ENCODE measurements at places on chromosomes 5 and 9.

GRCh38 chr5:123873846-123874245, 361.9 kb downstream of the CSNK1G3 start:
- no peak for DNase-seq

DNA sequence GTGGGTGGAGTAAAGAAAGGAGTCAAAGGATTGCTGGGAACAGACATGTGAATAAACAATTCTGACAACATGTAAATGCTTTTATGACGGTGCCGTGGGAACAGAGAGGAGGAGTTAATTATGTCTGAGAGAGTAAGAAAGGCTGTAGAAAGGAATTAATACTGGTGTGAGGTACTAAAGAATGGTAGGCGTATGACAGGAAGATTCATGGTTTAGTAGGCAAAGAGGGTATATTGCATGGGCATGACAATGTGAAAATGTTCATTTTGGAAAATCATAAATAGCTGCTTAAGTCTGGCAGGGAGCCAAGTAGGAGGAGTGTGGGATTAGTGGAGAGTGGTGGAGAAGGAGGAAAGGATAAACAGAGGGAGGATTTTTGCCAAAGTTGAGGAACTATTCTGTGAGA, 19.7 kb downstream of the NAA35 start:
- DNase-seq, result peak; percentile 28

- peak; percentile 40 for DNase-seq
Measured at GRCh38 chr9:110700953-110701352, 32.4 kb downstream of the MUSK start.

GRCh38 chr5:103472265-103472664, 90.3 kb downstream of the NUDT12 start:
- no peak for DNase-seq

DNA sequence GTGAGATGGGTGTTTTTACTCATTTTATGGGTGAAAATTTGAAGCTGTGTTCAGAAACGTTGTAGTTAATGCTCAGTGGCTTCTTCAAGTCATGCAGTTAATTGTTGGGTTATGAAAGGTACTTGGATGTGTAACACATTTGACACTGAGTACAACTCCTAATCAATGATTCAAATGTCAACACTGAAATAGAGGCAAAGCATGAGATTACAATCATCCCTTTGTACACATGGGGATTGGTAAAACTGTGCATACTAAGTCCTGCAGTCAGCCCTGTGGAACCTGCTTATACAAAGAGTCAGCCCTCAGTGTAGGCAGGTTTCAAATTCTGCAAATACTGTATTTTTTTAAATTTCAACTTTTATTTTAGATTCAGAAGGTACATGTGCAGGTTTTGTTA, 3.3 kb downstream of the ABLIM3 start:
- DNase-seq, result peak; percentile 26

DNA sequence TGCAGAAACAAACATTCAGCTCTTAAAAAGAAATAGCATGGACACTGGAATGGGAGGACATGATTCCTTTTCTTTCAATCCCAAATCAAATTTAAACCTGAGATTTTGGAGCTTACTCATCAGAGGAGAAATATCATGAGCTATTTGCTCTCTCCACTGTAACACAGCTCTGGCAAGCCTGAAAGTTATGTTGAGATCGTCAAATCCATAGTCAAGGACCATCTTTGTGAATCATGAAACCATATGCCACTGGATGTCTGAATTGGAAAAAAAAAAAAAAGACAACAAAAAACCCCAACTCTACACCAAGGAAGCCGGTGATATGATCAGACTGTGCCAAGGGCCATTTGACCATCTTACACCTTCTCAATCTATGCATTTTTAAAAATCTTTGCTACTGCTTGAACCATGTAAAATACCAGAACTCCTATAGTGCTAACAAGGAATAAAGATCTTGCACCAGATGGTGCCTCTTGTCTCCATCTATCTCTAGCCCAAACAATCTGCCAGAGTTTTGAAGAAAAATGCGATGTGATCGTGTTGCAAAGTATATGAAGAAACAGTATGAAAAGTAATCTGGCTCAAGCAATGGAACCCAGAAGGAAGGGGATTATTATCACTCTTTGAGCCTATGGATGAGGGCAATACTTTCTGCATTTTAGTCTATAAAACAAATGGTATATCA, 138.1 kb upstream of the MEF2C start:
- no peak for DNase-seq

DNA sequence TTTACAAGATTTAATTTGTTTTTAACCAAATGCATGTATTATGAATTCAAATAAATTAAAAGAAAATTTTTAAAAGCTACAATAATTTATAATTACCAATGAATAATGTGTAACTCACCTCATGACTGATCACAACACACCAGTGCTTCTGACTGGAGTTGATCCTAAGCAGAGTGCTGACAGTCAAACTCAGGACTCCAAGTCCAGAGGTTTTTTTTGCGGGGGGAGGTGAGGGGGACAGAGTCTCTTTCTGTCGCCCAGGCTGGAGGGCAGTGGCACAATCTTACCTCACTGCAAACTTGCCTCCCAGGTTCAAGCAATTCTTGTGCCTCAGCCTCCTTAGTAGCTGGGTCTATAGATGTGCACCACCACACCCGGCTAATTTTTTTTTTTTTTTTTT, 71.0 kb upstream of the MELK start:
- no peak for DNase-seq

DNA sequence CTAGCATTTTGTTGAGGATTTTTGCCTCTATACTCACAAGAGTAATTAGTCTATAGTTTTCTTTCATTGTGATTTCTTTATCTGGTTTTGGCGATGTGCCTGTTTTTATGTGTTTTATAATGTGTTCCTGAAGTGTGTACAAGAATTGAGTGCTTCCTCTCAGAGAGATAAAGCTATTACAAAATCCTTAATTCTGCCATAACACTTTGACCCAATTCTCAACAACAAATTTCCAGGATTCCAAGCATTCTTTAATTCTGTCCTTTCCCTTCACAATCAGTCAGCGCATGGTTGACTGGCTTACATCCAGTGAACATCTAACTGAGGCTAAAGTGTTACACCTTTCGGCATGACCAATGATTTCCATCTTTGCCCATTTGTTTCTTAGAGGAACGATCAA, 282.9 kb upstream of the MVB12B start:
- DNase-seq, result no peak

DNA sequence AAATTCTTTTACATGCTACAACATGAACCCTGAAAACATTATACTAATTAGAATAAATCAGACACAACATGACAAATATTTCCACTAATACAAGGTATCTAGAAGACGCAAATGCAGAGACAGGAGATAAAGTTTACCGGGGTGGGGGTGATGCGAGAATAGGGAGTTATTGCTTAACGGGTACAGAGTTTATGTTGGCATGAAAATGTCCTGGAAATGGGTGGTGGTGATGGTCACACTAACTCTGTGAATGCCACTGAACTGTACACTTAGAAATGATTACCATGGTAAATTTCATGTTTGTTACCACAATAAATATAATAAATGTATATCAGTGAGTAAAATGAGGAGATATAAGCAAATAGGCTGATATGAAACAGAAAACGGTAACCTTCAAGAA, 132.7 kb downstream of the DCP2 start:
- no peak for DNase-seq

- DNase-seq, result no peak
Measured at GRCh38 chr5:96812851-96813250, 5.1 kb upstream of the ERAP1 start.

DNA sequence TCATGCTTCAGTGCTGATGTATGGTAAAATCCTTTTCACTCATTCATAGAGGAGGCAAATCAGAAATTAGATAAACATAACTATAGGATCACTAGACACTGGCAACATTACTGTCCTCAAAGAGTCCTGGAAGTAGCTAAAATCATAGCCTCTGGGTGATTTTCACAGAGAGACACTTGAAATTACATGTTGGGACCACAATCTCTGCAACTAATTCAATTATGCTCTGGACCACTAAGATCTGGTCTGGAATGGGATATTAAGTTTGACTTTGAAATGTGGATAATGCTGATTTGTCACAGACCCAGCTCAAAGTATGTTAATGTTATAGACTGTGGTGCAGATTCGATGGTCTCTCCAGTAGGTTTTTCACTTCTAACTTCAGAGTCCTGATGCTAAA, 214.6 kb upstream of the CCNH start:
- no peak for DNase-seq

DNA sequence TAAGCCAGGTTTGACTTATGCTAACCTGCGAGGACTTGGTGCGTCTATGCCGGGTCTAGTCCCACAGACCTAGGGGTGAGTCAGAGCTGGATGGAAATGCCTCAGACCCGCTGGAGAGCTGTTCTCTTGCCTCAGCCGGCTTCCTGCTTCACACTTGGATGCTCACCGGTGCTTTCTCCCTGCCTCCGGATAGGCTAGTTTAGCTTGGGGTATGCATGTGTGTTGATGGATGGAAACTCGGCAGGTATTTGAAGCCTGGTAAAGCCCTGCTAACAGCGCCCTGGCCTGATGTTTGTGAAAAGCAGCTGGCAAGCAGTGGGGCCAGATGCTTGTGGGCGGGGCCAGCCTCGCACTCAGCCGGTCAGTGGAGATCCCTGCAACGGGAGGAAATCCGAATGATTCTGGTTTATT, 29.3 kb downstream of the PRRC2B start:
- DNase-seq, result peak; percentile 82

- no peak for DNase-seq
Measured at GRCh38 chr9:92119586-92119985, 4.4 kb upstream of the SPTLC1 start.

DNA sequence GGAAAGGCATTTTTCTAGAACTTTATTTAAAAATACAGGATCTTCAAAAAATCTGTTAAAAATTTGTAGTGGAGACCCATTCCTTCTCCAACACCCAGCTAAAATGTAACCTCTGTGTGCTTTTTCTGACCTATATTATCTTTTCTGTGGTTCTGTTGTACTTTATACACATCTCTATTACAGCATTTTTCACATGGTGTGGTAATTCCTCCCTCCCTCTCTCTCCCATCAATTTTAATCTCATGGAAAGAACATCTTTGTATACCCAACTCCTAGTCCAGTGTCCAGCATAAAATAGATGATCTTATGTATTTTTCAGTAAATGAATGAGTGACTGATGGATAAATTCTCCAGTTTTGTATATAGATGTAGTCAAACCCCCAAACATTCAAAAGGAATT, 183.4 kb upstream of the KLF9 start:
- DNase-seq, result no peak

- DNase-seq, result no peak
Measured at GRCh38 chr5:95057615-95058014, 227.3 kb downstream of the MCTP1 start.

DNA sequence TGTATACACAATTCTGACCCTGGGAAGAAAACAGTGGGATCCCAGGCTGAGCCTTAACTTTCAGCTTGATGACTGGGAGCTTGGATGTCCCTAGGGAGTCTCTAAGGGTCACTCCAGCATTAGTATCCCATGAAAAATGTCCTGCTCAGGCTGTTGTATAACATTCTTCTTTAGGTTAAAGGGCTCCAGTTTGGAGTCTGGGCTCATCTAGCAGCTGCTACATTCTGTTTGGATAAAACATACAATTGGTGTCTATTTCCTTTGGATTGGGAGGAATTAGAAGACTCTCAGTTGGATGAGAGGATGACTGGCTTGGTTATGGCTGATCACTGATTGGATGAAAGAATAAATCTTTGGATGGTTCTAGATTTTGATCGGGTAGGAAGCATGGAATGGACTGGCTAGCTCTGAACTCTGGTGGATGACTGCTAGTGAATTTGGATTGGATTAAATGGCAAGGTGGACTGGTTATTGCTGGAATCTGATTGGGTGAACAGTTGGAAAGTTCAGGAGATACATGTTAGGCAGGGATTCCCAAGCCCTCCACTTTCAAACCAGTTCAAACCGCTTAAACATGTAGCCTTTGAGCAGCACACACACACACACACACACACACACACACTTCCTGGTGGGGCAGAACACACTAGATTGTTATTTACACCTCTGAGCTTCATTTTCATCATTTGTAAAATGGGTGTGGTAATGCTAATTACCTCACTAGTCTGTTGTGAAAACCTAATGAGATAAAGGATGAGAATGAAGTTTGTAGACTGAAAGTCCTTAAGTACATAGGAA, 7.1 kb upstream of the MYOZ3 start:
- no peak for DNase-seq

- no peak for DNase-seq
Measured at GRCh38 chr5:137195483-137195882, 303.6 kb downstream of the SPOCK1 start.

GRCh38 chr5:4225741-4226140, 630.1 kb downstream of the IRX1 start:
- DNase-seq, result no peak

DNA sequence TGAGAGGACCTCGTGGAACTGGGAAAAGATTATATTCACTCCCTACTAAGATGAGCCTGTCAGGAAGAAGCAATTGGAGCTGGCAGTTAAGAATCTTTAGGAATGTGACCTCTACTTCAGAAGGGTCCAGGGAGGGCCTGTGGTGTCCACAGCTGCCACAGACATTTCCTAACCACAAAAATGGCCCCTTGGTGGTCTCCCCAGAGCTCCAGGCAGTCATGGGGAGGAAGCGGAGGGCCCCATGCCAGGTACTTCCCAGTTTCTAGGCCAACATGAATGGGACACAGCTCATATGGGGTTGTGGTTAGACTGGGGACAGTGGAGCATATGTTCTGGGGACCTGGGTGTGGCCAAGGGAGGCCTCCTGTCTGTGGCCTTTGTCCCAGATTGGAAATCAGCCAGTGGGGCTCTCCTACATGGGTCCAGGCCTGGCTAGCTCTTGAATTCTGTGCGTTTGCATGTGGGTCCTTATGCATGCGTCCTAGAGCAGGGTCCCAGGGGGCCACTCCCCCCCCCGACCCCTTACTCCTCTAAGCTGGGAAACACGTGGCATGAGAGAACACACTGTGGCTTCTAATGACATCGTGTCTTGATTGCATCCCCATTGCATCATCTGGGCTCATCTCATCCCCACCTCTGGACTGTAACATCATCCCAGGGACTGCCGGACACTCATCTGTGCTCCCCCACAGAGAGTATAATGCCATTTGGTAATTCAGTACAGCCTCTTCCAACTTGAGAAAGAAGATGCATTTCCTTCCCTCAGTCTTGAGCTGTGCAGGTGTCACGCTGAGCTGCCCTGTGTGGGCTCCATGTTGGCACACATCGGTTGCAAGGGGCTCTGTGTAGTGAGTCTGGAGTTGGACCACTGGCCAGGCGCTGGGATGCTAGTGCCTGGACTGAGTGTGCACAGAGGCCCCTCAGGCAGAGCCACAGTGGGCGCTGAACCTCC, 31.3 kb downstream of the IRF1 start:
- peak; percentile 71 for DNase-seq

- DNase-seq, result no peak
Measured at GRCh38 chr9:113645978-113646253, 182.4 kb downstream of the RGS3 start.

GRCh38 chr5:160188141-160189015, 40.9 kb upstream of the FABP6 start:
- peak; percentile 72 for DNase-seq

GRCh38 chr9:3758816-3759576, 233.2 kb upstream of the RFX3 start:
- DNase-seq, result no peak

- no peak for DNase-seq
Measured at GRCh38 chr9:12659220-12659619, 34.0 kb upstream of the TYRP1 start.

- peak; percentile 79 for DNase-seq
Measured at GRCh38 chr9:78439190-78439865, 142.4 kb downstream of the PSAT1 start.

GRCh38 chr9:89983411-89983810, 378.6 kb downstream of the GADD45G start:
- peak; percentile 68 for DNase-seq

- DNase-seq, result peak; percentile 8
Measured at GRCh38 chr9:134944351-134944802, 26.7 kb upstream of the FCN1 start.
